ENCODE measurements at places on chromosomes 5 and 9.

DNA sequence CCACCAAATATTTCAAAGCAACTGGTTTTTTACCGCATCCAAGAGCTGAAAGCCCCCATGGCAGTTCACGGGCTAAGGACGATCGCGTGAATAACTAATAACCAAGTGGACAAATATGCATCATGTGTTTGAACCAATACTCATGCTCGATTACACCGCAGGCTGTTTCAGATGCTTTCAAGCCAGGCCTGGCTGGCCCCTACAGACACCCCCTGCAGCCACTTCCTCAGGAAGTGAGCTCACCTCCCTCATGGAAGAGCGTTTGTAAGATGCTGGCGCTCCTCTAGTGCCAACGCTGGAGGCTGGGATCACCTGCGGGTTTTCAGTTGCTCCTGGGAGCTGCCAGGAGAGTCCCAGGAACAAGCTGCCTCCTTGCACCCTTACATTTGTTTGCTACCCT is 53.9 kb upstream of the PTCH1 start:
- no peak for DNase-seq

DNA sequence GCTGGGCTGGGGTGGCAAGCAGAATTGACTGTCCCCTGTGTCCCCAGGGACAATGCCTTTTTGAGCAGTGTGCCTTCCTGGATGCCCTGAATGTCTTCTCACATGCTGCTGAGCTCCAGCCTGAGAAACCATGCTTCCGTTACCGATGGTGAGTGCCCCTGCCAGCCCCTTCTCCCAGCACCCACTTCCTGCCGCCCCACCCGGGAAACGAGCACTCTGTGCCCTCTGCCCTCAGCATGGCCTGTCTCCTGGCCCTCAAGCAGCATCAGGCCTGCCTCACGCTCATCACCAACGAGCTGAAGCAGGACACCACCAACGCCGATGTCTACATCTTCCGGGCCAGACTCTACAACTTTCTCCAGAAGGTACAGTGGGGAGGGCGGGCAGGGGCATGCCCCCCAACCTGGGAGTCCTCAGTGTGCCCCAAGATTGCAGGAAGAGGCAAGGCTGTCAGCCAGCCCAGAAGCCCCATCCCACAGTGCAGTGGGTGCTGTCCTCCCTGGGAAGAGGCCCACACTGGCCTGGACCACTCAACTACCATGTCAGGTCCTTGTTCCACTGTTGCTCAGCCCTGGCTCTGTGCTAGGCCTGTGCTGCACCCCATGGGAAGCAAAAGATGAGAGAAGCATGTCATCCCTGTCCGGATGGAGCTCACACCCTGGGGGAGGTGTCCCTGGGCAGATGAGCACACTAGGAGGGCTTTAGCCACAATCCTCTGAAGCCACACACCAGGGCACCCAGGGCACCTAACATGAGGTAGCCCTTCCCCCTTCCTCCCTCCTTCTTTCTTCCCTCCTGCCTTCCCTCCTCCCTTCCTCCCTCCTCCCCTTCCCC is 4.4 kb downstream of the TTC16 start:
- DNase-seq = no peak

- no peak for DNase-seq
These were observed 608.7 kb upstream of the SEMA6A start for GRCh38 chr5:117183326-117183725.

- DNase-seq = no peak
These were observed 1.5 kb upstream of the TRAF1 start for GRCh38 chr9:120928015-120928482.

GRCh38 chr9:35611230-35611797 is 6.3 kb downstream of the TESK1 start:
- peak; percentile 36 for DNase-seq

DNA sequence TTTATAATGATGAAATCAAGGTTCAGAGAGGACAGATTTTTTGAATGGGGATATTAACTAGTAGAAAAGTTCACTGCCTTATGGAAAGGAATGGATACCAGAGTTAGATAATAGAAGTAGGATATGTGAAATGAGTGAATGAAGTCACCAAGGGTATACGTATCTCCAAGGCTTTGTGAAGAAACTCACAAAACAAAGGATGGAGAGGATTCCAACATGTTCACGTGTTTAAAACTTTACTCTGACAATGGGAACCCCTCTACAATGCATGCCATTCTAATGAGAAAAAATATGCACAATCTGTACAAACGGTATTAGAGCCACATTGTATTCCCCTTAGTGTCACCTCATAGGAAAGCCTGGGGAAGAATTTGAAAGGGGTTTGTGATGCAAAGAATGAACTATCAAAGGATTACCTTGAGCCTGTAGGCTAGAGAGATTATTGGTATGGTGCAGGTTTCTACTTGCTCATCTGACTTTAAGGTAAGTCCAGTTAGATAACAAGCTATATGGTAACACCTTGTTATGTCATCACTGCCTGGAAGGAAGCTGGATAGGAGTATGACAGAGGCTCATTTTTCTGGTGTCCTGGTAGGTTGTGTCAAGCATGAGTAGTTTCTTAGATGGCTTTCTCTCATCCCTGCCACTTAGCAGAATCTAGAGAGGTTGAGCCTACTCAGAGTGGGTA is 250.3 kb upstream of the SEMA6A start:
- DNase-seq = no peak

GRCh38 chr9:84059936-84060335 is 79.3 kb downstream of the RMI1 start:
- DNase-seq = no peak

DNA sequence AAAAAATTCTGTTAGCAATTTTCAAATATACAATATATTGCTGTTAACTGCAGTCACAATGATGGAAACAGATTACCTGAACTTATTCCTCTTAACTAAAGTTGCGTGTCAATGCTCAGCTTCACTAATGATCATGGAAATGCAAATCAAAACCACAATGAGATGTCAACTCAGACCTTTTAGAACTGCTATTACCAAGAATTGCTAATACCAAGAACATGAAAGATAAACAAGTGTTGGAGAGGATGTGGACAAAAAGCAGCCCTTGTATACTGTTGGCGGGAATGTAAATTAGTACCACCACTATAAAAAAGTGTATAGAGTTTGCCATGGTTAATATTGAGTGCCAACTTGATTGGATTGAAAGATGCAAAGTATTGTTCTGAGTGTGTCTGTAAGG is 1409.7 kb upstream of the CDH18 start:
- no peak for DNase-seq

DNA sequence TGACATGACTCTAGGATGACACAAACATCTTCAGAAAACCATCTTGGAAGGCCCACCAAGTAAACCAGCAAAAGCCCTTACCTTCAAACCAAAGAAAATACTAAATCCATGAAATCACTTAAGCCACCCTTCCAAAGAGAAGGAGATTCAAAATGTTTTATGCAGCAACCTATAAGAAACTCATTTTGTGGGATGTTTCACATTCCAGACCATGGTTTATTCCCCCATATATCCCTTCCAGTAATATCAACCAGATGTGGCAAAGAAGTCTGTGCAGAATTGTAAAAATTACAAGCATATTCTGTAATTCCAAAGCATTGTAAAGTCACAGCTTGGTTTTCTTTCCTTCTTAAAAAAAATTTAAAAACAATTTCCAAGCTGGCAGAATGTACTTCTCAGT is 117.4 kb downstream of the SLIT3 start:
- no peak for DNase-seq

DNA sequence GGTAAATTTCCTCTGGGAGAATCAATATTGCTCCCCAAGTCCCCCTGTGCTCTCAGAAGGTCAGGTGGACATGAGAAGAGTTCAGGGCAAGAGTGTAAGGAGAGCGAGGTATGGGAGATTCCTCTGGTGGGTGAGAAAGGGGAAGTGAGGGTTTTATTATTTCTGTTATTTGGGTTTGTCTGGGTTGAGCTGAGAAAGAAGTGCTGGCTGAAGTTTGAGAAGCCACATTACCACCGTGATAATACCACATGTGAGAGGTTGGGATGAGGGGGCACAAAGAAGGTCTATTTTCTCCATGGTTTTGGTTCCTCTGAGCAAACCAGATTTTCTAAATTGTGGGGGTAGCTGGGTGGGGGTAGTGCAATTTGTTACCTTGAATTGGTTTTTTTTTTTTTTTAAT is 350.4 kb downstream of the OSTF1 start:
- DNase-seq = no peak

- no peak for DNase-seq
These were observed 60.4 kb downstream of the EHMT1 start for GRCh38 chr9:137679249-137679648.

DNA sequence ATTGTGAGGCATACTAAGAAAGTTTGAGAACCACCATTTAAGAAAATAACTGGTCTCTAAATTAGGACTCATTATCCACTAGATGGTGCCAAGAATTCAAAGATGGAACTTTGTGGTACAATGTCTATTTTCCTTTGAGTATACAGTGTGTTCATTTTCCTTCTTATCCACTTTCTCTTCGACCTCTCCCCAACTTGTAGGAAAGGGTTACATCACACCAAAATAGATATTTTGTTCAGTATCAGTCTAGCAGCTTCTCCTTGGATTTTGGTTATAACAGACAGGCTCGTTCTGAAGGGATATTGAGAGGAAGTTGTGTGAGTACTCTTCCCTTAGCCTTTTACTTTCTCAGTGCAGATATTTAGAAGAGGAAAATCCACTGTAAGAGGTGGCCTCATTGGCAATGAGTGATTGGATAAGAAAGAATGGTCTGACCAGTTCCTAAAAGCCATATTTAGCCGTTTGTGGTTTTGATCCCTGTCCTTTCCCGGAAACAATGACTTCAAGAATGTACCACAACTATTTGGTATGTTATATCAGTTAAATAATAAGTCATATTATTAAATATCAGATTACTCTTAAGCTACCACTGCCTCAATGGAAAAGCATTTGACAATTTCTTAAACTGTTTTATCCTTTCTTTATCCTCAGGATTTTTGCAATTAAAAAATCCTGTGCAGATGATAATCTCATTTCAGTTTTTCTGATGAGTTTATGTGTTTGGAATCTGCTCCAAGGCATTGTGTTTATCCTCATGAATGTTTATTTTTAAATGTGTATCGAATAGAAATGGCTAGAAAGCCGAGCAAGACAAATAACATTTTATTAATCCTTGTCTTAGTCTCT is 69.0 kb upstream of the GRAMD2B start:
- no peak for DNase-seq

- no peak for DNase-seq
These were observed 313.4 kb downstream of the CDH12 start for GRCh38 chr5:22539762-22540161.

GRCh38 chr5:151572657-151573368 is 18.3 kb downstream of the FAT2 start:
- DNase-seq = no peak

DNA sequence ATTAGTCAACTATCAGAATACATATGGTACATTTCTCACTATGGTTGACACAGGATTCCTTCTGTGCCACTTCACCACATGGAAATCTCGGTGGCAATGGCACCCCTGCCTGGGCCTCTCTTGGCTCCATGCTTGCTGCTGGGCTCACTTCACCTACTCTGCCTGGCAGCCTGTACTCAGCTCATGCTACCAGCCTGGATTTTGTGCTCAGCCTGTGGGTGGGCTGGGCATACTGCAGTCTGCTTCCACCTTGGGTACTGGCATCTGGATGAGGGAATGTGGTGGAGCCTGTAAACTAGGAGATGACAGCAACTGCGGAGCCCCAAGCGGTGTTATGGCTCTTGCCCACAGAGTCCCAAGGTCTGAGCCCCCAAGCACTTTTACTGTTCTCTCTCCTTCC is 604.1 kb downstream of the MTRR start:
- DNase-seq = no peak

DNA sequence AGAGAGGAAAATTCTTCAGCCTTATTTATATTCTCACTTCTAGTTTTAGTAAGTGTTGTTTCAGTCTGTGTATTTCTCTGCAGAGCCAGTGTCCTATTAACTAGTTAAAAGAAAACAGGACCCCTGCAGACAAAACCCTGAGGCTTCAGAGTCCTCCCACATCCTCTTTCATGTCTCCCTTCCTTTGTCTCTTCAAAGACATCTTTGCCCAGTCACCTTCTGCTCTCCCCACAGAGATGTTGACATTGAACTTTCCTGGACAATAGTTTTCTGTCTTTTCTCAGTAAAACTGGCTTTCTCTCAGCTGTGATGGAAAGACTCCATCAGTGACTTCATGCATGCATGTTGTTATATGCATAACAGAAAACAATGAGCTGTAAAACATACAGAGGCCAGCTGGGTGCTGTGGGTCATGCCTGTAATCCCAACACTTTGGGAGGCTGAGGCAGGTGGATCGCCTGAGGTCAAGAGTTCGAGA is 20.2 kb downstream of the GRAMD2B start:
- DNase-seq = no peak

DNA sequence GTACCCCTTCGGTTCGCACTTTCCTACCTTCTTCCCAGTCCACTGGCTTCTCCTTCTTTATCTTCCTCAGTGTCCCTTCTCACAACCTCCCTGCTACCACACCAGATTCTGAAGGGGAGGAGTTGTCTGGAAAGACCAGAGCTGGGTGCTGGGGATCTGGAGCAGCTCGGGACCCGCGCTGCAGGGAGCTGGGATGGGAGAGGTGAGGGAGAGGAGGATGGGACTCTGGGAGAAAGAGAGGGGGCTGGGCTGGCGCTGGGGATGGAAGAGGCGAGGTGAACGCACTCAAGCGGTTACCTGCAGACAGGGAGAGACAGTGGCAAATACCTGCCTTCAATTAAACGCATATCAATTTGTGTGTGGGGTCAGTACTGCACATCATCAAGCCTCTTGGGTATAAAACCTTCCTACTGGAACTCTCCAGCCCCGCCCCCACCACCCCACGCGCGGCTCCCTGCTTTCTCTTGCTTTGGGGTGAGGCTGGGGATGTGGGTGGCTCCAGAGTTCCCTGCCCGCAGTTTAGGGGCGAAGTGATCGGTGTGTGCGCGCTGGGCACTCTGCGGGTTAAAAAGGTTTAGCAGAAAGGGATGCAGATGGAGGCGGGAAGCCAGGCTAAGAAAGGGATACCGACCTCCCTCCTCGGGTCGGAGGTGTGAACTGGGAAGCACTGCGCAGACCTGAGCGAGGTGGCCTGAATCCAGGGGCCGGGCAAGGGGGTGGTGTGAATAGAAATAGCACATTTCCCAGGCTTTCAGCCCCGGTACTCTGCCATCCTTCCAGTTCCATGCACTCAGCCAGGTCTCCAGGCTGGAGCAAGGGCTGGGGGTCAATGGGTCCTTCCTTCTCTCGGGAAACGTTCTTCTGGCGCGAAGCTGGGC is 977 bp upstream of the PAM start:
- no peak for DNase-seq

GRCh38 chr5:176606032-176606431 is 3.9 kb downstream of the GPRIN1 start:
- DNase-seq = no peak

- no peak for DNase-seq
These were observed 20.5 kb downstream of the THBS4 start for GRCh38 chr5:80055491-80056170.

GRCh38 chr5:154478752-154479159 is 729 bp upstream of the HAND1 start:
- no peak for DNase-seq

GRCh38 chr5:74576941-74577456 is 63.5 kb downstream of the ENC1 start:
- no peak for DNase-seq

DNA sequence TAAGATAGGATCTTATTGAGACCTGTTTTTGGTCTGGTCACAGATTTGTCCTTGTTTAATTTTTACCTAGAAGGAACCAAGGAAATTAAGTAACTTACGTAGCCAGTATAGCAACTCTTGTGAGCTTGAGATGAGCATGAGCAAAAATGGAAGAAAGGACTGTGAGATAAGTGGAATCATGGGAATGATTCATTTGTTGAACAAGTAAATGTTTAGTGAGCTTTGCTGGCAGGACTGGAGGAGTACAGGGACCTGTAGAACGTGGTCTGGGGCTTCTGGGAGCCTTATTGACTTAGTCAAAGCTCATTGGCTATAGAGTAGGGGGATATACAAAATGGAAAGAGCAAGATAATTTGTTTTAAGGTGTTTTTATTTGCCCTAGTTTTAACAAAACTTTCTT is 3.0 kb downstream of the RAD23B start:
- DNase-seq = no peak
